ENCODE measurements at places on chromosomes 1 and 21. TPM values are rescaled to one million over a fixed set of nuclear protein-coding genes. Genes with fewer than 3 reads are reported as not detected.

Gene LCE1B
- total RNA-seq: not detected

Gene CGN
- 52.8 TPM for total RNA-seq

Gene OVAAL
- not detected for total RNA-seq

Gene RAB42
- total RNA-seq: 2.7 TPM

Gene PRRX1
- 142 TPM for total RNA-seq

Gene EBNA1BP2
- 68.3 TPM for total RNA-seq

Gene HSD3B2
- total RNA-seq: 6.1 TPM

Gene BRINP3
- total RNA-seq: 8.1 TPM

Gene FNDC10
- 9.3 TPM for total RNA-seq

Gene PAPPA2
- total RNA-seq: 0.87 TPM

DNA sequence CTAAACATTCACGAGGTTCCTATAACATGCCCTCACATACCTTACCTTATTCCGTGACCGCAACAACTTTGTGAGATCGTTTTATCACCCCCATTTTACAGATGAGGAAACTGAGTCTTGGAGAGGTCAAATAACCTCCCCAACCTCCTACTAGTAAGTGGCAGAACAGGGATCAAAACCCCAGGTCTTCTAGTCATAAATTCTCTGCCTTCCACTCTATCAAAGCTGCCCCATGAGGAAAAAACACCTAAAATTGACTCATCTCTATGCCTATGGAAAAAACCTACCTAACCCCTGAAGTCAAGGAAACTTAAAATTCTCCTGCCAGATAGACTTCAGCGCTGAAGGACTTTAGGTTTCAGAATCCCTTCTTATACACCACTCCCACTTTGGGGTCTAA lies 69.5 kb upstream of the ERRFI1 start:
- H3K4me1 ChIP-seq: peaks cover 51% of the 10 kb centered on the region
- H3K36me3 ChIP-seq: no peaks in the 10 kb centered on the region
- no peak overlapping the region for H3K4me3 ChIP-seq
- peaks cover 5% of the 10 kb centered on the region for H3K27me3 ChIP-seq
- no peak for DNase-seq

DNA sequence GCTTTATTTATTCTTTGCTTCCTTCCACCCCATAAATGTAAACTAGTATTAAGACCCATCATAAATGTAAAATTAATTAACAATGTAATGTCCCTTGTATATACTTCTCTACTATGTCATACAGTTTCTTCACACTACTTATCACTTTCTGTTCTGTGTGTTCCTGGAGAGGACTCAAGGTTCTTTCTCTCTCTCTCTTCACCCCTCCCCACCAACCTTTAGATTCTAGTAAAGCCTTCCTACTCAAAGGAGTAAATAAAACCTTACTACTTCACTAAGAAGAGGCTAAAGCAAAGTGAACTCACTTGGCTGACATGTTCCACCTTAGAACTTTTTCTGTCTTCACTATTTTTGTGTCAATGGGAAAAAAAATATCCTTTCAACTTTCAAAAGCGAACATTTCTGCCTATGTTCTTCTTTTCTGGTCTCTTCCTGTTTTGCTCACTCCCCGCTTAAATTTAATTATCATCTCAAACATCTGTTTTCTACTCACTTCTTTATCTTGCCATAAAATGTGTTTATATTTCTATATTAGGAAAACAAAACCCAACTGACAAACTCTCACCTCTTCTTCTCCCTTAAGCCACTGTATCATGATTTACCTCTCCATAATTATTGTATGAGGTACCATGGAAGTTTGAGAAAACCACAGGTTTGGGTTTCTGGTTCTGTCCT lies 260.3 kb downstream of the DPYD start:
- peaks cover 17% of the 10 kb centered on the region for H3K27me3 ChIP-seq
- no peak overlapping the region for H3K4me3 ChIP-seq
- H3K27ac ChIP-seq: no peak overlapping the region
- H3K4me1 ChIP-seq: no peaks in the 10 kb centered on the region

- H3K4me3 ChIP-seq: no peak overlapping the region
- H3K4me1 ChIP-seq: peaks cover 31% of the 10 kb centered on the region
- no peak overlapping the region for H3K27ac ChIP-seq
Observed at GRCh38 chr1:43836267-43836951, 97.2 kb upstream of the ARTN start.

- H3K27me3 ChIP-seq: no peaks in the 10 kb centered on the region
- no peak for DNase-seq
- no peak overlapping the region for H3K4me3 ChIP-seq
- no peaks in the 10 kb centered on the region for H3K36me3 ChIP-seq
Observed at GRCh38 chr1:219875860-219876259, 52.5 kb downstream of the SLC30A10 start.

DNA sequence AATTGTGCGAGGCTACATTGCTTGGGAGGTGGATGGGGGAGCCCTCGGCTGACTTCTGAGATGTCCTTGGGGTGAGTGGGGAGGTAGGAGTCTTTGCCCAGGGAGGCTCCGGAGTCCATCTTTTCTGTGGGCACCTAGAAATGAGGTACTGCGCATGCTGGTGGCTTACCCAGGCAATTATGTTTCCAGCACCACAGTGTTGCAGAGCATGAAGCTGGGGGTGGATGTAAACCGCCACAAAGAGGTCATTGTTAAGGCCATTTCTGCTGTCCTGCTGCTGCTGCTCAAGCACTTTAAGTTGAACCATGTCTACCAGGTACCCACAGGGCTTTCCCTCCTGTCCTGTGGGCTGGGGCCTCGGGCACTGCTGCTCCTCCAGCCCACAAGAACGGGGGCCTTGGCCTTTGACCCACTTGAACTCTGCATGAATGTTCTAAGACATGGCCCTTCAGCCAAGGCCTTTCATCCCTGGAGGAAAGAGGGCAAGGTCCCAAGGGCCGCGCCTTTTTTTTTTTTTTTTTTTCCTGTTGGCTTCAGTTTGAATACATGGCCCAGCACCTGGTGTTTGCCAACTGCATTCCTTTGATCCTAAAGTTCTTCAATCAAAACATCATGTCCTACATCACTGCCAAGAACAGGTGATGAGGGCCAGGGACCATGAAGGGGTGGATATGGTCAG lies 14.6 kb downstream of the STRIP1 start:
- H3K27ac ChIP-seq: no peak overlapping the region
- no peaks in the 10 kb centered on the region for H3K27me3 ChIP-seq
- H3K4me3 ChIP-seq: no peak overlapping the region
- no peak for DNase-seq
- H3K4me1 ChIP-seq: peaks cover 14% of the 10 kb centered on the region

- no peaks in the 10 kb centered on the region for H3K27me3 ChIP-seq
- H3K4me3 ChIP-seq: peak overlapping the region; percentile 88
- peak overlapping the region; percentile 97 for H3K27ac ChIP-seq
Observed at GRCh38 chr1:161083748-161084596, 5.4 kb downstream of the NECTIN4 start.

- no peaks in the 10 kb centered on the region for H3K36me3 ChIP-seq
- peak overlapping the region; percentile 37 for H3K4me3 ChIP-seq
- peak overlapping the region; percentile 61 for H3K27ac ChIP-seq
- peak; percentile 79 for DNase-seq
- H3K4me1 ChIP-seq: peaks cover 51% of the 10 kb centered on the region
Observed at GRCh38 chr1:22318279-22318981, 133.2 kb upstream of the ZBTB40 start.

DNA sequence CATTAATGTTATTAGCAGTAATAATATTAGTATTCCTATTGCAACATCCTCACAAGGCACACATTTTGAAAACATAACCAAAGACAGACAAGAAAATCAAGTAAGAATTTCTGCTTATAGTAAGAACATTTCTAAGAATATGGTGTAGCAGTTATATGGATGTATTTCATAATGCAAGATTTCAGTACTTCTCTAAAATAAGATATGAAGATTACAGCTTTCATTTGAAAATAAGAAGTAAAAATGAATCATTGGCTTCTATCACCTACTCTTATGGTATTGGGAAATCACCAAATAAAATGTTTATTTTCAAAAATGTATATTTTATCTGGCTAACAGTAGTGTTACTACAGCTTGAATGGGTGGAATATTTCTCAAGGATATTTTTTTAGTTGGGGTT lies 103.8 kb upstream of the USP25 start:
- no peak overlapping the region for H3K27ac ChIP-seq
- H3K4me1 ChIP-seq: peaks cover 5% of the 10 kb centered on the region
- no peak overlapping the region for H3K4me3 ChIP-seq
- DNase-seq: no peak
- no peaks in the 10 kb centered on the region for H3K36me3 ChIP-seq

- peaks cover 86% of the 10 kb centered on the region for H3K27me3 ChIP-seq
- no peaks in the 10 kb centered on the region for H3K36me3 ChIP-seq
- peak overlapping the region; percentile 83 for H3K4me3 ChIP-seq
- peaks cover 22% of the 10 kb centered on the region for H3K4me1 ChIP-seq
- no peak for DNase-seq
Observed at GRCh38 chr1:47709019-47709871, 271.4 kb downstream of the FOXD2 start.

DNA sequence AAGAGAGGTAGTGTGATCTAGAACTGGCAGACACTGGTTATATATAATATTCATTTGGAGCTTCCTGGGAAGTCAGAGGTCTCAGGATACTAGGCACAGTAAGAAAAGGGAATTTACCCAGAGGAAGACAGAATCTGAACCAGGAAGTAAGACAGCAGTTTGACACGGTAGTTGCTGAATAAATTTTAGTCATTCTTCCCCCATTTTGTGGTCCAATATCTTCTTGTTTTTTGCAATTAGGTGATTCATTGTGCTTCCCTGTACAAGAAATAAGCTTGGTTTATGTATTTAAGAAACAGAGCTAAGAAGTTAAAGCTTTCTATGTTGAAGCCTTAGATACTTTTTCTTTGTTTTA lies 1.3 kb downstream of the TMEM167B start:
- H3K27me3 ChIP-seq: no peaks in the 10 kb centered on the region
- peak overlapping the region; percentile 94 for H3K4me3 ChIP-seq
- H3K27ac ChIP-seq: peak overlapping the region; percentile 94
- DNase-seq: no peak
- peaks cover 14% of the 10 kb centered on the region for H3K4me1 ChIP-seq

DNA sequence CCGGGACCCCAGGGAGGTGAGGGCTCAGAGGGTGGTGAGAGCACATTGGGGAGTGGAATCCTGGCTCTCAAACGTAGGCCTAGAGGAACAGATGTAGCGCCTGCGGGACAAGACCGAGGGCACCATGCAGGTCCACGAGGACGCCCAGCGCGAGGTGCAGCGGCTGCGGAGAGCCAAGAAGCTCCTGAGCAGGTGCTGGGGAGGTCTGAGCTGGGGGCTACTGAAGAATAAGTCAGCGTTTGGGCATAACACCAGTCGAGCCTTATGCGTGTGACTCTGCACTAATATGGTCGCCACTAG lies 2.6 kb upstream of the NBPF3 start:
- no peaks in the 10 kb centered on the region for H3K36me3 ChIP-seq
- DNase-seq: no peak
- peaks cover 11% of the 10 kb centered on the region for H3K4me1 ChIP-seq
- peak overlapping the region; percentile 79 for H3K4me3 ChIP-seq

GRCh38 chr21:26140164-26140579 lies 30.4 kb downstream of the APP start:
- no peak overlapping the region for H3K4me3 ChIP-seq
- no peak for DNase-seq
- no peaks in the 10 kb centered on the region for H3K27me3 ChIP-seq
- H3K4me1 ChIP-seq: peaks cover 25% of the 10 kb centered on the region

GRCh38 chr1:214717351-214717750 lies 114.4 kb downstream of the CENPF start:
- no peak overlapping the region for H3K27ac ChIP-seq
- H3K36me3 ChIP-seq: no peaks in the 10 kb centered on the region
- H3K4me1 ChIP-seq: no peaks in the 10 kb centered on the region
- no peak for DNase-seq
- H3K27me3 ChIP-seq: peaks cover 3% of the 10 kb centered on the region
- peak overlapping the region; percentile 29 for H3K4me3 ChIP-seq

- peak overlapping the region; percentile 93 for H3K27ac ChIP-seq
- H3K36me3 ChIP-seq: no peaks in the 10 kb centered on the region
- DNase-seq: no peak
- H3K4me3 ChIP-seq: peak overlapping the region; percentile 63
- no peaks in the 10 kb centered on the region for H3K27me3 ChIP-seq
Observed at GRCh38 chr1:94334764-94335163, 83.4 kb upstream of the ABCD3 start.

DNA sequence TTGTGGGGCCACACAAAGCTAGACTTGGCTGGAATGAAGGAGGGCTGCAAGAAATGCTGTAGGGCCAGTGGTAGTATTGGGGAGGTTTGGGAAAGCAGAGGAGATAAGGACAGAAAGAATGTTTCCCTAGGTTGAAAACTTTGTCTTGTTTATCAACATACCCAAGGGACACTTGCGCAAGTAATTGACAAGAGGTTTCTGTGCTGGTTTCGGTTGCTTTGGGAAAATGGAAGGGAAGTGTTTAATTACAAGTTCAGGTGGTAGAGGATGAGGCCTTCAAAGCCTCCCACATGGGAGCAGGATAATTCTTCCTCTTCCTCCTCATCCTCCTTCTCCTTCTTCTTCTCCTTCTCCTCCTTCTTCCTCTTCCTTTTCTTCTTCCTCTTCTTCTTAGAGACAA lies 182.1 kb upstream of the LMO4 start:
- no peaks in the 10 kb centered on the region for H3K36me3 ChIP-seq
- DNase-seq: no peak
- H3K27me3 ChIP-seq: peaks cover 23% of the 10 kb centered on the region
- H3K4me3 ChIP-seq: no peak overlapping the region

- peaks cover 5% of the 10 kb centered on the region for H3K4me1 ChIP-seq
- H3K27ac ChIP-seq: peak overlapping the region; percentile 20
- no peaks in the 10 kb centered on the region for H3K27me3 ChIP-seq
Observed at GRCh38 chr1:86926883-86927282, 12.4 kb downstream of the HS2ST1 start.

DNA sequence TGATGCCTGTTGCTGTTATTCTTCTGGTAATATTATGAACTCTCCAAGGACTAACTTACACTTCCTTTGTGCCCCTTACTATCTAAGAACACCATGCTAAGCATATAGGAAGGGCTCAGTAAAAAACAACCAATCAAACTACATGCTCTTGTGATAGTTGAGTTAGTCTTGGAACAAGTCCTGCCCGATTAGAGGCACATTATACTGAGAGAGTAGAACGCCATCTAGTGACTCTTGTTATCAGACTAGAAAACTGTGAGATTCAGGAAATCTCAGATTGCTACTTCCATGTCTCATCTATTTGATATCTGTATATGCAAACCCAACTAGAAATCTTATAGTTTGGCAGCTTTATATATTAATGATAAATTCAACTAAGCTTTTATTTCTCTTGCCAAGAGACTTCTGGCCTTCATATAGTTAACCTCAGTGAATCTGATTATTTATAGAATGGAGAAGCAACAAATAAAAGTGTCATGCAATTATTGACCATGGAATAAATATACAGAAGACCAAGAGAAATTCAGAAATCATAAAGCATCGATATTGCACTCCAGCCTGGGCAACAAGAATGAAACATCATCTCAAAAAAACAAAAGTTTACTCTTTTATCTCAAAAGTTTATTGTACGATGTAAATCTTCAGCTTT lies 7.8 kb upstream of the SRRM1 start:
- no peak overlapping the region for H3K4me3 ChIP-seq
- H3K4me1 ChIP-seq: peaks cover 10% of the 10 kb centered on the region
- H3K27me3 ChIP-seq: peaks cover 11% of the 10 kb centered on the region
- H3K36me3 ChIP-seq: no peaks in the 10 kb centered on the region

Data from type B pancreatic cell (in vitro differentiated cells).